ENCODE measurements at places on chromosomes 7 and 10. TPM values are rescaled to one million over a fixed set of nuclear protein-coding genes. Genes with fewer than 3 reads are reported as not detected.
A peak's percentile ranks its signal among the peaks of the same experiment; 100 is the strongest.

DNA sequence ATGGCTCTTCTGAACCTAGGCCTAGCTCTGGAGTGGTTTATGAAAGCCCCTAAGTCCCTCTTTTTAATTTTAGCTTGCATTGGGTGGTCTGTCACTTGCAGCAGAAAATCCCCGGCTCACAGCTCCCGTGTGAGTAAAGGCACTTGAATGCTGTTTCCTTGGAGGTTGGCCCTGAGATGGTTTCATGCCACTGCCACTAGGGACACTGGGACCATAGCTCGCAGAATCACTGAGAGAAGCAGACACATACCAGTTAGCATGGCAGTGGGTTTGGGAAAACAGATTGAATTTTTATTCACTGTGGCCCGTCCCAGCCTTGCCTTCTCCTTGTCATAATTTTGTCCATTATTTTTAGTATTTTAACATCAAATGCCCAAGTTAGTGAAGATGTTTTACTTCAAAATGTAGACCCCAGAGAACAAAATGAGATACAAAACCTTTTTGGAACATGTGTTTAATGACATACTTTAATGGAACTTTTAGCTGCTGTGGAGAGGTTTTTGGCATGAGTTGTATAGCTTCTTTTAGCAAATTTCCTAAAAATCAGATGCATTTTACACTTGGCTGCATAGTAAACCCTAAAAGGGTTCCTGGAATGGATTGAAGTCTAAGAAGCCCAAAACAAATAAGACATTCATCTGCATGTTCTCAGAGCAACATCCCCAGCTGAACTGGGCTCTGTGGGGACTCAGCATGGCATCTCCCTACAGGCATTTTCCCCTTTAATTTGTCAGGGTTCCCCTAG lies 259.7 kb upstream of the PITRM1 start:
- DNase-seq = no peak
- H3K36me3 ChIP-seq = no peaks in the 10 kb centered on the region
- H3K4me3 ChIP-seq = no peak overlapping the region
- no peak overlapping the region for H3K27ac ChIP-seq
- peaks cover 16% of the 10 kb centered on the region for H3K4me1 ChIP-seq

GRCh38 chr7:138021889-138022288 lies 20.0 kb upstream of the CREB3L2 start:
- no peaks in the 10 kb centered on the region for H3K36me3 ChIP-seq
- DNase-seq = no peak
- H3K4me1 ChIP-seq = no peaks in the 10 kb centered on the region
- H3K4me3 ChIP-seq = no peak overlapping the region

DNA sequence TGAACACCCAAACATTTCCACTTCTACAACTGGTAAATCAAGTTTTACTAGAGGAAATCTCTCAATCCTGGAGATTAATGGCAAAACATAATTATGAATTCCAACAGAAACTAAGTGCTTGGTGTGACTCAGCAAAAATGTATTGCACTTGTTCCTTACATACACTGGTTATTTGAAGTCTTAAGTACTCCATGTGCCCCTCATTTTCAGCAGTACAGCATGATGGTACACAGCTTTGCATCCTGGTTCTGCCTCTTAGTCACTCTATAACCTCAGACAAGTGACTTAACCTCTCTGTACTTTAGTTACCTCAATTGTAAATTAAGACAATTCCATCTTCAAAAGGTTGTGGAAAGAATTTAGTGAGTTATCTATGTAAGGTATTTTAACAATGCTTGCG lies 12.9 kb downstream of the SLC16A12 start:
- DNase-seq = peak; percentile 26
- no peaks in the 10 kb centered on the region for H3K27me3 ChIP-seq
- no peak overlapping the region for H3K27ac ChIP-seq
- H3K4me1 ChIP-seq = no peaks in the 10 kb centered on the region
- no peaks in the 10 kb centered on the region for H3K36me3 ChIP-seq
- no peak overlapping the region for H3K4me3 ChIP-seq

DNA sequence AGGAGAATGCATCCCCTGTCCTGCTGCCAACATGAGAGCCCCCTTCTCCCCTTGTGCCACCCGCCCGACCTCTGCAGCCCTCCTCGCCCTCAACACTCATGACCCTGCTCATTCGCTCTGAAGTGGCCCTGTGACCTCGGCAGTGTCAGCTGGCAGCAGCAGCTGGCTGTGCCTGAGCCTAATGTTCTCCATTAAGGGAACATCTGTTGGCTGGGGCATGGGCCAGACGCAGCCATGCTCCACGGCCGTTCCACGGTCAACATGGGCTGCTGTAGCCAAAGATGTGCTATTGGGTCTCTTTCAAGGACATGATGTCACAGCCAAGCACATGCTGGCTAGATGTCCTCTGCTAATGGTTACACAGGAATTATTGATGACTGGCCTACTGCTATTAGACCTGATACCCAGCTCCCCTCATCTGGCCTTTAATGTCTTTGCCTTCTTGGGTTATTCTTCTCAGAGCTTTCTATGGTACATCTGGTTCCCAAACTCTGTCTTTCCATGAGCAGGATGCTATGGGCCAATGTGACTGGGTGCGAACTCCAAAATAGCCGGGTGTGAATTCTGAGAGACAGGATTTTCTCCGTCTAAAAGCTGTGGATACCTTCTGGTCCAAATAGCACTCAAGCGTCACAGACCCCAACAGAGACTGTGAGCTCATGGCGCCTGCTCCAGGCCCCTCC lies 22.4 kb downstream of the ADCYAP1R1 start:
- no peak for DNase-seq
- no peak overlapping the region for H3K4me3 ChIP-seq
- no peak overlapping the region for H3K27ac ChIP-seq
- peaks cover 15% of the 10 kb centered on the region for H3K4me1 ChIP-seq

- no peaks in the 10 kb centered on the region for H3K27me3 ChIP-seq
- no peaks in the 10 kb centered on the region for H3K4me1 ChIP-seq
- H3K4me3 ChIP-seq = no peak overlapping the region
Measured at GRCh38 chr10:80187060-80187459, 18.3 kb downstream of the ANXA11 start.

- no peaks in the 10 kb centered on the region for H3K27me3 ChIP-seq
- no peak overlapping the region for H3K4me3 ChIP-seq
- H3K4me1 ChIP-seq = no peaks in the 10 kb centered on the region
- no peaks in the 10 kb centered on the region for H3K36me3 ChIP-seq
- H3K27ac ChIP-seq = no peak overlapping the region
Measured at GRCh38 chr10:10132009-10132408, 885.7 kb upstream of the CELF2 start.

- no peaks in the 10 kb centered on the region for H3K4me1 ChIP-seq
- H3K4me3 ChIP-seq = no peak overlapping the region
- no peaks in the 10 kb centered on the region for H3K36me3 ChIP-seq
- H3K27ac ChIP-seq = no peak overlapping the region
- no peaks in the 10 kb centered on the region for H3K27me3 ChIP-seq
Measured at GRCh38 chr7:32059289-32060011, 10.8 kb downstream of the PDE1C start.

DNA sequence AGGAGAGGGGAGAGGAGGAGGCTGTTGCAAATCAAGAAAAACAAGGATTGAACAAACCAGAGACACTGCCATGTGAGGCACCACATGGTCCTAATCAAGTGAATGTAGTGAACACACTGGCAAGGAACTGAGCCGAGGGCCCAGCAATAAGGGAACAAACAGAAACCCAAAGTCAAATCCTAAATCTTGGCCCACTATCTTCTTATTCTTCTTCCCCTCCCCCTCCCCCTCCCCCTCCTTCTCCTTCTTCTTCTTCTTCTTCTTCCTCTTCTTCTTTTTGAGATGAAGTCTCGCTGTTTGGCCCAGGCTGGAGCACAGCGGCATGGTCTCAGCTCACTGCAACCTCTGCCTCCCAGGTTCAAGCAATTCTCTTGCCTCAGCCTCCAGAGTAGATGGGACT lies 24.0 kb downstream of the KIAA1549 start:
- DNase-seq = no peak
- H3K4me3 ChIP-seq = no peak overlapping the region
- H3K4me1 ChIP-seq = peaks cover 10% of the 10 kb centered on the region
- H3K27ac ChIP-seq = no peak overlapping the region
- no peaks in the 10 kb centered on the region for H3K36me3 ChIP-seq

- H3K36me3 ChIP-seq = no peaks in the 10 kb centered on the region
- peaks cover 2% of the 10 kb centered on the region for H3K4me1 ChIP-seq
Measured at GRCh38 chr10:68831961-68832455, 4.7 kb downstream of the STOX1 start.

- no peaks in the 10 kb centered on the region for H3K27me3 ChIP-seq
- no peak for DNase-seq
- no peaks in the 10 kb centered on the region for H3K4me1 ChIP-seq
- H3K4me3 ChIP-seq = no peak overlapping the region
- no peaks in the 10 kb centered on the region for H3K36me3 ChIP-seq
- H3K27ac ChIP-seq = no peak overlapping the region
Measured at GRCh38 chr7:136133551-136133950, 156.4 kb upstream of the MTPN start.

DNA sequence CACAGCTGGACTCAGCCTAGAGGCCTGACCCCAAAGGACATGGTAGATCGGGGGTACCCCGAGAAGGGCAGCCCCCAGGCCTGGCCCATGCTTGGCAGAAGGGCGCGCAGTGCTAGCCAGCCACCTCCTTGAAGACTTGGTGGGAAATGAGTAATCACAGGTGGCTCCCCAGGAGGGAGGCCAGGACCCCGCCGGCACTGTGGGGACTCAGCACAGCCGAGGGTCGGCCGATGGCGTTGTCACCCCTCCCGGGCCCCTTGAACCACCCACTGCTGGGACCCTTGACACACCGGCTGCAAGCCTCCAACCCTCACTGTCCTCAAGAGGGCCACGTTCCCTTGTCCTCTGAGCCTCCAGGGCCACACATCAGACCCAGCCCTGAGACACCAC lies 27.7 kb downstream of the ADGRA1 start:
- H3K4me1 ChIP-seq = peaks cover 4% of the 10 kb centered on the region
- H3K36me3 ChIP-seq = no peaks in the 10 kb centered on the region
- H3K27me3 ChIP-seq = no peaks in the 10 kb centered on the region
- no peak overlapping the region for H3K4me3 ChIP-seq

GRCh38 chr7:74584160-74584954 lies 73.2 kb upstream of the GTF2I start:
- peaks cover 7% of the 10 kb centered on the region for H3K4me1 ChIP-seq
- H3K36me3 ChIP-seq = no peaks in the 10 kb centered on the region

- peaks cover 31% of the 10 kb centered on the region for H3K4me1 ChIP-seq
- H3K27me3 ChIP-seq = no peaks in the 10 kb centered on the region
- H3K27ac ChIP-seq = peak overlapping the region; percentile 13
- peak overlapping the region; percentile 61 for H3K4me3 ChIP-seq
- DNase-seq = no peak
- no peaks in the 10 kb centered on the region for H3K36me3 ChIP-seq
Measured at GRCh38 chr7:24978843-24979469, 1.0 kb downstream of the OSBPL3 start.

- H3K4me1 ChIP-seq = no peaks in the 10 kb centered on the region
- no peaks in the 10 kb centered on the region for H3K36me3 ChIP-seq
Measured at GRCh38 chr7:15954671-15955354, 268.3 kb upstream of the MEOX2 start.

DNA sequence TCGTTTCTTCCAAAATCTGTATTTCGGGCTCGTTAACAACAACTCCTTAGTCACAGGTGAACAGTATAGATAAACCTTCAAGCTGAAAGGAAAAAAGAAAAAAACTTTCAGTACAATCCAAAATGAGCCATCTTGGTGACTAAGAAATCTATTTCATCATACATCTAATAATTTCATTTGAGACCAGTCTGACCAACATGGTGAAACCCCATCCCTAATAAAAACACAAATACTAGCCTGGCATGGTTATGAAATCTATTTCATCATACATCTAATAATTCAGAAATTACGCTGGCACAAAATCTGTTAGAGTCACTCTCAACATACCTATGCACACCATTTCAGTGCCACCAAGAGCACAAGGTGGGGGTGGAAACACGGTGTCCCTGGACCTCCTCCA lies 8.8 kb downstream of the DCLRE1C start:
- H3K4me3 ChIP-seq = no peak overlapping the region
- no peaks in the 10 kb centered on the region for H3K4me1 ChIP-seq
- DNase-seq = no peak
- H3K27ac ChIP-seq = no peak overlapping the region
- H3K36me3 ChIP-seq = peaks cover 10% of the 10 kb centered on the region

- no peaks in the 10 kb centered on the region for H3K36me3 ChIP-seq
- peaks cover 6% of the 10 kb centered on the region for H3K4me1 ChIP-seq
- peaks cover 4% of the 10 kb centered on the region for H3K27me3 ChIP-seq
- no peak overlapping the region for H3K27ac ChIP-seq
Measured at GRCh38 chr7:128703609-128704241, 31.6 kb downstream of the GARIN1A start.

DNA sequence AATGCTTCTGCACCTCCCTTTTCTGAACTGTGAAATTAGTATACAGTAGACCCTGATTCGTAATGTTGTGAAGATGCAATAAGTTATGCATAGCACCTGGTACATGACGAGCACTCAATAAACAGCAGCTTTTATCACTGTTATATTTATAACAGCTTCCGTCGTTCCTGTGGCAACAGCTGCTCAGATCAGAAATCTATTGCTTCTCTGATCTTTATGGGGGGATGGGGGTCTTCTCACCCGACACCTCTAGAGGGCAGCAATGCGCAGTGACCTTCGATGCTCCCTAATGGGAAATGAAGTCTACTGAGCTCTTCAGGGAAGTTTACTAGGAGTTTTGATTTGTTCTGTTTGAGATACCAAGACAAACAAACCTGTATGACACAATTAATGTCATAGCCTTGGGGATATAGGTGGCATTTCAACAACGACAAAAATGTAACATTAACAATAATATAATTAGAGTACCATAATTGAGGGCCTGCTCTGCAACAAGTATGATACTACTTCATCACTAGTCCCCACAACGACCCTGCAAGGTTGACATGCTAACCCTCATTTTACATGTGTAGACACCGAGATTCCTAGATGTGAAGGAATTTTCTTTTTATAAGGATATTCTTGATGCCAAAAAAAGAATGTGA lies 289.6 kb downstream of the SFMBT2 start:
- H3K4me3 ChIP-seq = no peak overlapping the region
- H3K36me3 ChIP-seq = no peaks in the 10 kb centered on the region
- H3K27ac ChIP-seq = no peak overlapping the region
- no peaks in the 10 kb centered on the region for H3K4me1 ChIP-seq
- no peaks in the 10 kb centered on the region for H3K27me3 ChIP-seq
- peak; percentile 25 for DNase-seq

GRCh38 chr7:106257752-106258151 lies 27.0 kb downstream of the NAMPT start:
- no peak for DNase-seq
- no peak overlapping the region for H3K4me3 ChIP-seq
- no peaks in the 10 kb centered on the region for H3K27me3 ChIP-seq
- no peaks in the 10 kb centered on the region for H3K4me1 ChIP-seq
- peaks cover 22% of the 10 kb centered on the region for H3K36me3 ChIP-seq

- peaks cover 16% of the 10 kb centered on the region for H3K4me1 ChIP-seq
- no peak overlapping the region for H3K4me3 ChIP-seq
- H3K27ac ChIP-seq = no peak overlapping the region
- DNase-seq = no peak
- peaks cover 21% of the 10 kb centered on the region for H3K36me3 ChIP-seq
- no peaks in the 10 kb centered on the region for H3K27me3 ChIP-seq
Measured at GRCh38 chr7:155766966-155767916, 45.0 kb downstream of the SHH start.

FXYD4 gene
- not detected for total RNA-seq

LIPJ gene
- total RNA-seq = 0.09 TPM

ARHGEF5 gene
- total RNA-seq = 0.88 TPM

CLRN3 gene
- not detected for total RNA-seq

SLC18A2 gene
- not detected for total RNA-seq

GSAP gene
- 5.8 TPM for total RNA-seq

NUP205 gene
- total RNA-seq = 81.3 TPM

AKR1C2 gene
- 1.7 TPM for total RNA-seq

CAV1 gene
- total RNA-seq = 1,483 TPM

PAPSS2 gene
- total RNA-seq = 93.2 TPM

DRGX gene
- total RNA-seq = not detected

PKD2L1 gene
- total RNA-seq = not detected

SNCG gene
- 31.4 TPM for total RNA-seq

ARHGEF35 gene
- 0.82 TPM for total RNA-seq

PVRIG gene
- 0.80 TPM for total RNA-seq

TAF3 gene
- total RNA-seq = 10.1 TPM

PDZD7 gene
- total RNA-seq = 0.55 TPM

Measured in endothelial cell of umbilical vein (primary cell).